ENCODE measurements at places on chromosomes 1 and 21.

- DNase-seq, result no peak
These were observed 578 bp upstream of the SESN2 start for GRCh38 chr1:28258628-28259251.

GRCh38 chr1:201430776-201431175 lies 9.2 kb upstream of the TNNI1 start:
- no peak for DNase-seq

DNA sequence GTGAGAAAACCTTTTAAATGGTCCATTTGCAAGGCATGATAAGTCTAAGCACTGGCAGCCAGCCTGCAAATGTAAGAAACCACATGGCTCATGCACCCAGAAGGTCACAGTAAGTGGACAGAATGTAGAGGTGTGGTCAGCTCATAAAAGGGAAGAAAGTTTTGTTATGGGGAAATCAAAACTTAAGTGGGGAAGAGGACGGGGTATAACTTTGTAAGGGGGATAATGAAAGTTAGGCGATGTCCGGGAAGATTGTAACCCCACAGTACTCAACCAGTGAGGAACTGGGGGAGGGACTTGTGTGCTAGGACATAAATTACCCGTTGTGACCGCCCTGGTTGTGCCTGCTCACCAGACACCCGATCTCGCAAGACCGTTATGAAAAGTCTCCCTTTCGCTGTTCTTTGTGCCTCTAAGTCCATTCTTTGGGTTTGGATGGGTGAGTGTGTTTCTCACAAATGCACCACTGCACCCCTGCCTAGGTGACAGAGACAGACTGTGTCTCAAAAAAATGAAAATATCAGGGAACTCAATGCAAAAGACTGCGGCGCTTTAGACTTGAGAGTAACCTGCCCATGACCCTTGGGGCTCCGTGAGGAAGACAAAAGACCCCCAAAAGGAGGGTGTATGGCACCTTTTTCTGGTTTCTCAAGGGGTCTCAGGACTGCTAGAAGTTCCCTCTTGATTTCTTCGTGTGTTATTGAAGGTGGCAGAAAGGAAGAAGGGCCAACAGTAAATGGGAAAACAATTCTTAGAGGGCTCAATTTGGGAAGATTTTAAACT lies 28.6 kb upstream of the ZNF496 start:
- DNase-seq, result no peak

DNA sequence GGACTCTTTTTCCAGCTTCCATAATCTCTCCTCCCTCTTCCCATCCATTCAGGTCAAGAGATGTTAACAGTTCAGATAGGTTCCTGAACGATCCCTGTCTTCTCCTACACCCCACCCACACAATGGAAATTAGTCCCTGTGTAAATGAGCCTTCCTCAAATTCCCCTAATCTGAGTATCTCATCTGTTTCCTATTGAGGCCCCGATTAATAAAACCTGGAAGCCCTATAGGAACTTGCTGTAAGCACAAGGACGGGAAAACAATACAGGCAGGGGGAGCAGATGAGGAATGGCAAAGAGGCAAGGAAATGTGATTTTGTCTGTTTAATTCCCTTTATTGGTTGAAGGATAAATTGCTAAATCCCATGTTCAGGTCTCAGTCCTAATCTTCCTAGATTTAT lies 7.1 kb upstream of the GPX7 start:
- DNase-seq, result no peak

DNA sequence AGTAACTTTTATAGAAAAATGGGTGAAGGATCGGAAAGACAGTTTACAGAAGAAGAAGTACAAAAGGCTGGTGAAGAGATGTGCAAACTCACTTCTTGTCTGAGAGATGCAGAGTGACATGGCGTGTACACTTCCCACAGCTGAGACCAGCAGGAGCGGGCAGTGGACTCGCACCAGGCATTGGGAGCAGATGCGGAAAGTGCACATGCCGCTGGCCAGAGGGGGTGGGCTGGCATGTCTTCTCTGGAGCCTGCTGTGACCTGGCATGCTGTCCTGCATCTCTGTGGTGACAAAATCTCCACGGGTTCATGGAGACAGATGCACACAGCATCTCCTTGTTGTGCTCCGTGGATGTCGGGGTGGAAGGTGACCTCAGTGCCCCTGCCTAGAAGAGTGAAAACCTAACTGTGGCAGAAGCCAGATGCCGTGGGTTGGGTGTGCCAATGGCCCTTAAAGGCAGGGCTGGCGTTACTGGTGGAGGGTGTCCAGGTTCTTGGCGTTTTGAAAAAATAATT lies 128.6 kb upstream of the COL6A1 start:
- DNase-seq, result no peak

DNA sequence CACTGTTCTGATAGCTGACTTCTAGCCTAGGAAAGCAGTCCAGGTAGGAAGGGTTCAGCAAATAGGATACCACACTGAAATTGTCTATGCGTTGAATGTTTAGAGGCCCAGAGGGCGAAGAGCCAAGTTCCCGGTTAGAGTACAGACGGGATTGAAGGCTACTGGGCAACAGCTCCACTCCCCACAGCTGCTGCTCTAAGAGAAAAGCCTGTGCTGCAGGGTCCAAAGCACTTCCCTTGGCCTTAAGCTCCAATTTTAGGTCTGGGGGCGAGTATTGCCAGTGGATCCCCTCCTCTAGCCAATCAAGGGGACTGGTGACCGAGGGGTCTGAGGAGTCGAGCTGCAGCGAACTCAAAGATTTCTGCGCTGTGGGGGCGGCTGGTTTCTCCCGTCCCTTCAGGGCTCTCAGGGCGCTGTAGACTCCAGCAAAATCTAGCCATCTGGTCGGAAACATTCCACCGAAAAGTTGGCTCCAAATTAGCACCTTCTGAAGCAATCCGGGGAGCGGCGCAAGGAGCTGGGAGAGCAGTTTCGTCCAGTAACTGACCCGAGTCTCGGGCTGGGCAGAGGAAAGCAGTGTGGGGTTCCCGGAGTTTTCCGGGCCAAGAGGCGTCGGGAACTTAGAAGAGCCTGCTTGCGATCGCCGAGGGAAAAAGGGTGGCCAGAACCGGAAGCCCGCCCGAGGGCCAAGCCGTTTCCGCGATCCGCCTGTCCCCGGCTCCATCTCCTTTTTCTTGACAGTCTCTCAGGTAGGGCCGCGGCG lies 748 bp downstream of the PPP1R15B start:
- DNase-seq, result peak; percentile 41

DNA sequence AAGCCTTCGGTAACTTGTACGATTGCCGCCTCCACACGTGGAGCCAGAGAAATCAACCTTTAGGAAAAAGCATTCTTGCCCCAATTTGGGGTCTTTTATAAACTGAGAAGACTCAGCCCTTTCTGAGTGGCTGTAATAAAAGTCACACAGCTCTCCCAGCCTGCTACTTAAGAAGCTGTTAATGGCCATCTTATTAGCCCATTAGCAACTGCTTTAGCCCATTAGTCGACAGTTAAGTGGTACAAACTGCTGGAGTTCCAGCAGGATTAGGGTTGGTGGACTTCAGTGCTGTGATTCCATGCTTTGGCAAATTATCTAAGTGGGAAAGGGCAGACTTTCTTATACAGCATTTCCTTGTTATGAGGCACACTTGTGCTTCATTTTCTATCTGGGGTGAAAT lies 461.3 kb downstream of the RPS6KC1 start:
- no peak for DNase-seq

- DNase-seq, result no peak
These were observed 8.6 kb downstream of the CTSE start for GRCh38 chr1:206015071-206015470.

DNA sequence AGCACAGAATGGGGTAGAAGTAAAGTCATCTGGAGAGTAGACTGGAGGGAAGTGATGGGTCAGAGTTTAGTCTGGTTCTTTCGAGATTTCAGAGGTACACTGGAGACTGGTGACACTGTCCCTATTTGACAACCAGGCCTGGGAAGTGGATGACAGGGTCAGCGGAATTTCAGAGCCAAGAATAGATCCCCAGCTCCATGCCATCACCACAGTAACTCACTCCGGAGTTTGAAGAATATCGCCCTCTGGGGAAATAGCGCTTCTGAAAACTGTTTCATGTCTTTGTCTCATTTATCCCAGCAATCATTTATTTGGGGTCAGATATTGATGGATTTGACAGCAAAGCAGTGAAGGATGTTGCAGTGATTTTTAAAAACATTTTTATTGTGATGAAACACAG lies 7.6 kb upstream of the NFASC start:
- DNase-seq, result no peak

DNA sequence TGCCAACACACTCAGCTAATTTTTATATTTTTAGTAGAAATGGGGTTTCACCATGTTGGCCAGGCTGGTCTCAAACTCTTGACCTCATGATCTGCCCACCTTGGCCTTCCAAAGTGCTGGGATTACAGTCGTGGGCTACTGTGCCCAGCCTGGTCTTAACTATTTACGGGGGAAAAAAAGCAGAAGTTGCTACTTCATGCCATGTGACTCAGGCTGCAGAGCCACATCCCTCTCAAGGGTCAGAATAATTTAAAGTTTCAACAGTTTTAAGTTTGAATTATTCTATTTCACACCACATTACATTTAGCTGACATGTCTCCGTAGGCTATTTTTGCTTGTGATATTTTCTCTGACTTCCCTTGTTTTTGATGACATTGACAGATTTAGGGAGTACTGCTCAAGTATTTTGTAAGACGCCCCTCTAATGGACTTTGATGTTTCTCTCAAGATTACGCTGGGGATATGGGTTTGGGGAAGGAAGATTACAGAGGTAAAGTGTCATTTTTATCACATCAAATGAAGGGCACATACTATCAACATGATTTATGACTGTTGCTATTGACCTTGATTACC lies 14.6 kb upstream of the AGBL4 start:
- no peak for DNase-seq

DNA sequence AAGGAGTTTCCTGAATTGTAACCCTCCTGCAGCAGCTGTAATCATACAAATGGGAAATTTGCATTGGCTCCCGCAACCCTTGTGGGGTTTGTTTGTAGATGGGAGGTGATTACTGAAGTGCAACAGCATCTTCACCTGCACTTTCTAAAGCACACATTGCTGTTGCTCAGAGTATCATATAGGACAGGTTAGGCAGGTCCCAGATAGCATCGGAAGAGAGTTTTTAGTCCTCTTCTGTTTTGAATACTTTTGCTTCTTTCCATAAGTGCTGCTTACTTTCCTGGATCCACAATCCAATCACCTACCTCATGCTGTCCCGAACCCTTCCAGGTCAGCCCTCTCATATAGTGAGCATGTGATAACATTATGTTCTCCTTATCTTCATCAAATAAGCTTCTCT lies 300.4 kb downstream of the PTPRC start:
- DNase-seq, result peak; percentile 33

DNA sequence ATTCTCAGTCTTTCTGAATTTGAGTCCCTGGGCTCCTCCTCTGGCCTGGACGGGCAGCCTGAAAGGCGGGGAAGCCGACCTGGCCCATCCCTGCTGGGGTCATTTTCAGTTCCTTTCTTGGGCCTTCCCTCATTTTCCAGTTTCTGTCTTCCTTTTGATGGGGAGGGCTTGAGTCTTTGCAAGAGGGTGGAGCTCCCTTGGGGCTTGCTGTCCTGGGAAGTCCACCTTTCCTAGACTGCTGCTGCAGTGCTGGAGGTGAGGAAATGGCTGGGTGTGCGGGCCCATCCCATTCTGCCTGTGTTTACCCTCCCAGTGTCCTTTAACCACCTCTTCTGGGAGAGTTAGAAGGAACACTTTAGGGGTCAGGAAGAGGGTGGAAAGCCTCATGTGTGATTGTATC lies 40.4 kb upstream of the SYNC start:
- no peak for DNase-seq

DNA sequence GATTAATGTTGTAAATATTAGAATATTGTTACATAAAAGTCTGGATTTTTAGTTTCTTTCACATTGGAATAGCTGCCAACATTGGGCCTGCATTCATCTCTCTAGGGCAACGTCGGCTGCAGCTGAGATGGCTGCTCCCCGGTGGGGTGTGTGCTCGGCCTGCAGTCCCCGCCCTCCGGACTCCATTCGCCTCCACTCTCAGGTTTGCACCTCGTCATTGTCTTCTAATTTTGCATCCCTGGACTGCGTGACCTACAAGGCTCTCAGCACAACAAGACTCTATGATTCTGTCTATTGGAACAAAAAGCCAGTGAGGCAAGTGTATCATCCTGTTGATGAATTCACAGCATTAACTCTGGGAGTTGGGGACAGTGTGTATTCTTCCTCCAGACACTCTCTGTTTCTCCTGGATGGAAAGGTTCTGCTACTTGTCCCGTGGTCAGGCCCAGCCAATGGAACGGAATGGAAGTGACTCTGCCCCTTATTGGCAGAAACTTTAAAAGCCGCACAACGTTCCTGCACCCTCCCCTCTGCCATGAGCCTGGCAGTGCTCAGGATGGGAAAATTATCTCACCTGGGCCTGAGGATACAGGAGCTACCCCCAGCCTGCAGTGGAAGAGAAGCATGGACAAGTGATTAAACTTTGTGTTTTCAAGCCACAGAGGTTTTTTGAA lies 105.0 kb upstream of the SAMD11 start:
- DNase-seq, result no peak

DNA sequence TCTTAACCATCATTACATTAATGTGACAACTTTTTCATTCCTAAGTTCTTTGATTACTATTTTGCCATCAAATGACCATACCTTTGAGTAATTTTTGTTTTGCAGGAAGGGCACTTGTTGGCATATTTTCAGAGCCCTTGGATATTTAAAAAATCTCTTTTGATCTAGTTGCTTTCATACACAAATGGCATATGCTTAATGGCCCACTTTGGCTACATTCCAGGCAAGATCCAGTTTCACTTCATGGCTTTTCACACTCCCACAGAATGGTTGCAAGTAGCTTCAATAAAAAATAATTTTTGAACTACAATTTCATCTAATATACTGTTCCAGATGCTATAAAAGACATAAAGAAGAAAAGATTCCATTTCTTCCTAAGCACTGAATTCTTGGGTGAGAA lies 18.1 kb downstream of the ADAM30 start:
- DNase-seq, result no peak

DNA sequence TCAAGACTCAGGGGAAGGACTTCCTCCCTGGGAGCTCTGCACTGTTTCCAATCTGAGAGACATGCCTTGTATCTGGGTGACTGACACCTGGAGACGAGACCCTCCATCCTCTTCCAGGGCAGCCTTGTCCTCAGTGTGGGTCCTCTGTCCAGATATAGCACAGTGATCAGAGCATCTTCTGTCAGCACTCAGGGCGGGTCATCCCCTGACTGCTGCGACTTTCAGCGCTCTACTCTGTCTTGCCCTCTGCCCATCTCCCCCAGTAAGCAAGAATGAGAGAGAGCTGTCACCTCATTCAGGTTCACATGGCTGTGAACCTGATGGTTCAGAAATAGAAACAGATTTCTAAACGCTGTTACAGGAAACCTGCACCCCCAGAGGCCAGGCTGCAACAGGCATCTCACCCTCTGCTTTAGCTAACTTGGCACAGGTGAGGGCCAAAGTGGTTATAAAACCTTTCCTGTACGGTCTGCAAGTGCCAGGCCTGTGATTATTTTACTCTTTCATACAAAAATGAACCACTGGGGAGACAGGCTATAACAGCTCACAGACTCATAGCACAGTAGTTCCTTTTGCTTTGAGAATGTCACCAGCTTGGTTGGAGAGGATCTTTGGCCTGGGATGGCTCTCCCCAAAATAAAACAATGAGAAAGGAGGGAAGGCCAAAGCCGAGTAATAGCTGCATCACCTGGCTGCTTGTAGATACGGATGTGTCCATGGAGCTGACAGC lies 11.4 kb upstream of the TENT5C start:
- no peak for DNase-seq
